Neural progenitor cell (in vitro differentiated cells): ENCODE measurements at places on chromosomes 2 and 18.

GRCh38 chr2:130814931-130815680 lies 21.6 kb upstream of the ARHGEF4 start:
- DNase-seq = no peak

DNA sequence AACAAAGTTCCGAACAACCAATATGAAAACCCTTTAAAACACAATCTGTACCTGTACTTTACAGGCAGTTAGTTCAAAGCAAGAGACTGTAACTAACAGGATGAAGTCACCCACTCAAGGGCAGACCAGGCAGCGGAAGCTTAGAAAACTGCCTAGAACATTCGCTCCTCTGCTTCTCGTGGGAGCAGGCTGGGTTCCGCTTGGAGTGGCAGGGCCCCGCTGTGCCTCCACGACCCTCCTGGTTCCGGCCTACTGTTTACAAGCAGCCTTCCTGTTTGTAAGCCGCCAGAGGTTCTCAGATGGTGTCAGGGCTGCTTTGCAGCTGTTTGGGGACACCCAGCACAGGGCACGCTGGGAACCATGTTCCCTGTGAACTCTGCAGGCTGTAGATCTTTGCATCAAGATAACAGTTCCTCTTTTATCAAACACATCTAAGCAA lies 31.3 kb downstream of the CIB4 start:
- no peak for DNase-seq

GRCh38 chr18:13279181-13280069 lies 60.9 kb downstream of the LDLRAD4 start:
- DNase-seq = no peak

DNA sequence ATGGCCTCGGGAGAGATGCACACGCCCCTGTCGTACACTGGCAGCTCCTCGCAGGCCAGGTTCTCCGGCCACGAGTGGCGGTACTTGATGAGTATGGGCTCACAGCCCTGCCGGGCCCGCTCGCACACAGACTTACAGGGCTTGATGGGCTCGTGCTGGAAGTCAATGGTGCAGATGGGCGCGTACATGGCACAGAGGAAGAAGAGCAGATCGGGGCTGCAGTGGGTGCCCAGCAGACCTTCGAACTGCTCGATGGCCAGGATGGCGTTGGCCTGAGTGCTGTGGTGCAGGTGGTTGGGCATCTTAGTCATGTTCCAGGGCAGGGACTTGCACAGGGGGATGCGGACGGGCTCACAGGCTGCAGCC lies 359 bp downstream of the FRZB start:
- DNase-seq = peak; percentile 56

GRCh38 chr2:47782671-47783485 lies at the start of gene MSH6:
Gene MSH6 (plus strand): TSS chr2:47783145. CDS start chr2:47783234, 89 bp downstream.
- peak; percentile 95 for DNase-seq

- DNase-seq = no peak
Measured at GRCh38 chr2:148244593-148245292, 223.9 kb downstream of the MBD5 start.

GRCh38 chr2:214593727-214594126 lies 182.9 kb downstream of the VWC2L start:
- DNase-seq = peak; percentile 74
